ENCODE measurements at places on chromosomes 4 and X.

DNA sequence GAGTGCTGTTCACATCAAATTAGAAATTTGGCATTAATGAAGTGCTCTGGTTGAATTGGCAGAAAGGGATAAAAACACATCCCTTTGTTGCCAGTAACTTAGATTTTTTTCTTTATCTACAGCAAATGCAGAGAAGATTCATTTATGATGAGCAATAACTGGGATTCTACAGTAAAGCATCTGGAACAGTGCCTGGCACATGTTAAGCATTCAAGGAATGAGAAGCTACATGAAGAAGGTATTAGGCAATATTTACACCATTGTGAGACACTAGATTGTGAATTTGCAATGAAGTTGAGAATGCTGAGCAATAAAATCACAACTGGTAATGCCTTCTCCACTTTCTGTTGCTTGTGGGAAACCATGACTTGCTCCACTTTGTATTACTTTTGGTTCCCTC lies 33.5 kb downstream of the PCDH19 start:
- no peak for DNase-seq

DNA sequence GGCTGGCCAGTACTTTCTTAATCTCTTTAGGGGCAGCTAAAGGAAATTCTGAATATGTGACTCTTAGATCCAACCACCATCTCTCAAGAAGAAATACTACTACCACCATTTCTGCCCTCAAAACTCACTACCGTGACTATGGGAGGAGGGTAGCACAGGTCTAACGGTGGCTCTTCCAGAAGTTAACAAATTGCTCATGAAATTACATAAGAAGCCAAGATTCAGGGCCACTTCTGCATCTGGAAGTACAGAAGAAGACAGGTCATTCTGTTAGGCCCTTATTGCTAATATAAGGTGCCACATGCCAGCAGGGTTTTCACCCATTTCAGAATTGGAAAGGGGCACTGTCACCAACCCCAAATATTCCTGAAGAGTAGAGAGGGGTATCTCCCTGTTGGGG lies 19.6 kb upstream of the NKRF start:
- no peak for DNase-seq

GRCh38 chrX:107576841-107577240 lies 51.5 kb upstream of the PRPS1 start:
- DNase-seq: no peak

DNA sequence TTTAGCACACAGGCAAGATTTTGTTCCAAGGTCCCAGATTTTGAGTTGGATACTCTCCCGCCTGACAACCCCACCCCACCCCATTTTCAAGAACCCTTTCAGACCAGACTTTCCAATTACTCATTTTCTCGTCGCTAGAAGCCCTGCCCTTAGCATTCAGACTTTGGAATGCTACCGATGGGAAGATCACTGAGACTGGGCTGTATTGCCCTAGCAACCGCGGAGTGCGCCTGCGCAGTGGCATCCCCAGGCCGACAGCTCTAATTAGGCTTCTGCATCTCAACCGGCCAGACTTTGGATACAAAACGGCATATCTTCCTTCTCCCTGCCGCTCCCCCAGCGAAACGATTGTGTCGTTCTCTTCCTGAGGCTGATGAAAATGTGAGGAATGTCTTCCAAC lies 3.4 kb downstream of the MAGEE2 start:
- no peak for DNase-seq

- no peak for DNase-seq
These were observed 3.5 kb downstream of the TMEM271 start for GRCh38 chr4:572594-572993.
